ENCODE measurements at places on chromosomes 13 and 19.

DNA sequence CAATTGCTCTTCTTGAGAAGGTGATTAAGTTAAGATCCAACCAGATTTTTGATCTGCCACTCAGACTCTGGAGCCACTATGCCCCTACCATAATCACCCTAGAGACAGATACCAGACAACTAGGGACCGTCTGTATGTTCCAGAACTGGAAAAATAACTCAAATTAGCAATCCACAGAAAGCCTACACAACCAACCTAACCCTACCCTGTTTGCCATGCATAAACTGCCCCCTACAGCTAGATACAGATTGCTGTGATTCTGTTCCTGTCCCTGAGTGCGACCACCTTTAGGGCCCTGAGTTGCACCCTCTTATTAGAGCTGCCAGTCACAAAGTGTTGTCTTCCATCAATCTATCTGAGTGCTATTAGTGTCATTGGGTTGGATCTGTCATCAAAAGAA lies 929.8 kb upstream of the SLITRK1 start:
- DNase-seq: no peak

GRCh38 chr19:46863818-46864629 lies 3.2 kb downstream of the ARHGAP35 start:
- peak; percentile 41 for DNase-seq

DNA sequence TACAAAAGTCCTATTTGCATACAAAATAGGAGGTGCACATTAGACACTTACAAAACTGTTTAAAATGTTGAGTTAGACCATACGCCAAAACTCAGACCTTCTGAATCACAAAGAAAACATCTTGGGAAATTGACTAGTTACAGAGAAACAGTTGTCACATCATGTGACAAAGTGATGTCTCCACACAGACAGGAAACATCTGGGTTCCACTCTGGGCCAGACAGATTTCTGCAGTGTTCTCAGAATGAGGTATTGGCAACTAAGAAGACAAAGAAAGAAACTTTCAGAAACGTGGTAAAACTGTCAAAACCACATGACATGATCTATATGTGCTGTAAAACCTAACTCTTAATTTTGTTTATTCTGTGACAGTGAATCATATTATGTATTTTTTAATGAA lies 6.7 kb downstream of the ZNF793 start:
- DNase-seq: no peak

DNA sequence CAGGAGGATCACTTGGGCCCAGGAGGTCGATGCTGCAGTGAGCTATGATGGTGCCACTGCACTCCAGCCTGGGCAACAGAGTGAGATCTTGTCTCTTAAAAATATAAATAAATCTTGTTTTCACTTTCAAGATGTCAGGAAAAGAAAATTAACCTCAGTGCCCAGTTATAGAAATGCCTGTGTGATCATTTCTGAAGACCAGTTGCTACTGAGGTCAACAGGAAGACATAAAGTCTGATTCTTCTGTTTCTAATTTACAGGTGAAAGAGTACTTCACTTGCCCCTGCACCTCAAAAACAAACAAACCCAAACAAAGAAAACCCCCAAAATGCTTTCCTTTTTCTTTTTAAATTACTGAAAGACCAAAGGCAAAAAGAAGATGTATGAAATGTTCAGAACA lies 174.3 kb upstream of the NBEA start:
- DNase-seq: no peak

- no peak for DNase-seq
These were observed 10.0 kb downstream of the SCGB2B2 start for GRCh38 chr19:34666958-34667265.

DNA sequence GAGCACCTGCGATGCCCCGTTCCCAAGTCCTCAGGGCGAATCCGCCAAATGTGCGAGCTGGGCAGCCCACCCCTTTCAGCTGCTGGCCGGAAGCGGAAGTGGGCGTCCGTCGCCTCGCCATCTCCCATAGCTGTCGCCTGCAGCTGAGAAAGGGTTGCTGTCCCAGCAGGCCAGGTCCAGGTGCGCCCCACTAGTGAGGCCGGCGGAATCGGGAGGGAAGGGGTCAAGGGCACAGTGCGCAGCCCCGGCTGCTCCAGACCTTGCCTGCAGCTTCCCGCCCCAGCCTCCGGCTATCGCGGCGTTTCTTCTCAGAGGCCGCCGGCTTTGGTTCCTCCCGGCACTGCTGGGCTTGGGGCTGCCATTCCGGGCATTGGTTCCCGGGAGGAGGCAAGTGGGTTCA lies at the start of gene ZNF177:
Gene ZNF177 (plus strand): TSS at position 109 of the 400 bp plus-strand sequence. CDS start 15,299 bp downstream, outside the sequence.
- no peak for DNase-seq

- no peak for DNase-seq
These were observed 2033.9 kb upstream of the PCDH20 start for GRCh38 chr13:63449550-63449949.

DNA sequence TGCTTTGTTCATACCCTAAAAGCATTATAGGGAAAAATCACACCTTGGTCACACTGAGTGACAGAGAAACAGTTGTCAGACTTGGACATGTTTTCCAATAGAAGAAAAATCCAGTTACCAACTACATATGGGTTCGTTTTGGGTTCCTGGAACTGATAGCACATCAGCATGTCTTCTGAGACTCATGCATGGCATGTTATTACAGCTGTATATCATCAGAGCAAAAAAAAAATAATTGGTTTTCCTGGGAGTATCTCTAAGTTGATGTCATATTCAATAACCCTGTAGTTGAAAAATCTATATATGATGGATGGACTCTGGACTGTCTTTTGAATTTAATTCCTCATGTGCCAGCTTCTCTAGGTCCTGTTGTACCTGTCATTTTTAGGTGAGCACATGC lies 211.6 kb downstream of the DNAJC15 start:
- DNase-seq: no peak

DNA sequence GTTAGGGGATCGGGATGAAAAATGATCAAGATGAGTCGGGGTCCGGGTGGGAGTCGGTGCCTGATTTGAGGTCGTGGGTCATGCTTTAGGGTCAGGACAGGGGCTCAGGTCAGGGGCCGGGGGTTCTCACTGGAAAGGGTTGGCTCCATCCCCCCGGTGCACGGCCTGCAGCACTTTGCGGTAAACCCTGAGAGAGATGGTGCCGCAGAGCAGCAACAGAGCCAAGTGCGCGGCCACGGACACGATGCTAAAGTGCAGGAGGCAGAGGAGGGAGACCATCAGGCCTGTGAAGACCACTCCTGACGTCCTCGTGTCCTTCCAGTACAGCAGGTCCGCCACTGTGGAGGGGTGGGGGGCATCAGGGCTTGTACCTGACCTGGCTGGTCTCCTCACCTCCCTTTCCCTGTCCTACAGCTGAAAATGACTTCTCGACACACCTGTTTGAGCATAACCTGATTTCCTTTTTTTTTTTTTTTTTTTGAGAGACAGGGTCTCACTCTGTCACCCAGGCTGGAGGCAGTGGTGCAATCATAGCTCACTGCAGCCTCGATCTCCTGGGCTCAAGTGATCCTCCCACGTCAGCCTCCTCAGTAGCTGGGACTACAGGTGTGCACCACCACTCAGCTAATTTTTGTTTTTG lies 7.5 kb downstream of the RTN2 start:
- no peak for DNase-seq

DNA sequence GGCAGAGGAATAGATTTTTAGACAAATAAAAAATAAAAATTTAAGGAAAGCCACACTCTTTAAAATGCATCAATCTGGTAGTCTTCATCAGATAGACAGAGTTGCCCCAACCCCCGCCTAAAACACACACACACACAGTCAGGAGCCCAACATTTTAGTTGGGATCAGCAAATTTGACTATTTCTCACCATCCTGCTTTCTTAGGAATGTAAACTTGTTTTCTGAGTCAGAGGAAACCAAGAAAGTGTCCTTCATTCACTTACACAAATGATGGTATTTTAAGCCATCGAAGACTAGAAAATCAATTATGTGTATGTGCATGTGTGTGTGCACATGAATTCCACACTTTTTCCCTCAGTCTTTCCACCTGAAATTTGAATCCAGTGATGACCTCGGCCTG lies 1657.5 kb downstream of the SLITRK1 start:
- no peak for DNase-seq

GRCh38 chr13:79389026-79389425 lies 17.0 kb downstream of the RBM26 start:
- DNase-seq: peak; percentile 82

All from AML-193 (cell line).